ENCODE measurements at places on chromosomes 11 and 22.

- no peak for DNase-seq
These were observed 1.0 kb downstream of the RASSF10 start for GRCh38 chr11:13009921-13010748.

- DNase-seq, result peak; percentile 43
These were observed at the start of gene CYTH4 for GRCh38 chr22:37282385-37282677. TSS of gene CYTH4 (plus strand) at chr22:37282508. CDS start at chr22:37282570, 62 bp downstream.

GRCh38 chr11:77141034-77141433 lies 13.0 kb downstream of the MYO7A start:
- no peak for DNase-seq

DNA sequence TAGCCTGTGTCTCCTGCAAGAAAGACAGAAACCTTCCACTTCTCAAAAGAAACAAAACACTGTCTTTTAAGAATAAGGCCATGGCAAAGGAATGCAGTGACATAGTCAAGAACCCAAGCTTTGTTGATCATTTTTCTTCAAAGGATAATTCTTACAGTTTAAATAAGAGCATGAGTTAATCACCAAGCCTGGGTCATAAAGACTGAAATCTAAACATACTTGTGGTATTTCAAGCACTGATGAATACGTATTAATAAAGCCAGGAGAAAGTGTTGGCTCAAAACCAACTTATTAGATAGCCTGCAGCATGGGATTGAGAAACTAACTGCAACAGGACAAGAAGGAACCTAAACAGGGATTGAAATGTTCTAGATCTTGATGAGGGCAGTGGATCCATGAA lies 143.3 kb upstream of the MTNR1B start:
- DNase-seq, result no peak

- DNase-seq, result no peak
These were observed 3.8 kb upstream of the GGA1 start for GRCh38 chr22:37604875-37605274.

DNA sequence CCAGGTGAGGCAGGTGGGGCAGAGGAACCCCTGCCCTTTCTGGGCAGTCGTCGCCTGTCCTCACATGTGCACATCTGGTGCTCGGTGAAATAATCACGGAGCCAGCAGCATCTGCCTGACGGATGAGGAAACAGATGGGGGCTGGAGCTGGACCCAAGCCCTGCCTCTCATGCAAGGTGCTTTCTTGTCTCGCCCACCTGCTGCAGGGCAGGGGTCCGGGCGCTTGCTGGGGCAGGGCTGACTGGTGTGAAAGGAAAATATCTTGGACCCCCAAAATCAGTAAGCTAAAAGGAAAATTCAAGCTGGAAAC lies 3.3 kb downstream of the ALDH3B2 start:
- no peak for DNase-seq

GRCh38 chr11:13694115-13694514 lies 25.6 kb downstream of the FAR1 start:
- DNase-seq, result no peak

- no peak for DNase-seq
These were observed 60.2 kb downstream of the FLRT1 start for GRCh38 chr11:64095949-64096348.

GRCh38 chr11:78921509-78921908 lies 346.8 kb upstream of the NARS2 start:
- DNase-seq, result no peak

DNA sequence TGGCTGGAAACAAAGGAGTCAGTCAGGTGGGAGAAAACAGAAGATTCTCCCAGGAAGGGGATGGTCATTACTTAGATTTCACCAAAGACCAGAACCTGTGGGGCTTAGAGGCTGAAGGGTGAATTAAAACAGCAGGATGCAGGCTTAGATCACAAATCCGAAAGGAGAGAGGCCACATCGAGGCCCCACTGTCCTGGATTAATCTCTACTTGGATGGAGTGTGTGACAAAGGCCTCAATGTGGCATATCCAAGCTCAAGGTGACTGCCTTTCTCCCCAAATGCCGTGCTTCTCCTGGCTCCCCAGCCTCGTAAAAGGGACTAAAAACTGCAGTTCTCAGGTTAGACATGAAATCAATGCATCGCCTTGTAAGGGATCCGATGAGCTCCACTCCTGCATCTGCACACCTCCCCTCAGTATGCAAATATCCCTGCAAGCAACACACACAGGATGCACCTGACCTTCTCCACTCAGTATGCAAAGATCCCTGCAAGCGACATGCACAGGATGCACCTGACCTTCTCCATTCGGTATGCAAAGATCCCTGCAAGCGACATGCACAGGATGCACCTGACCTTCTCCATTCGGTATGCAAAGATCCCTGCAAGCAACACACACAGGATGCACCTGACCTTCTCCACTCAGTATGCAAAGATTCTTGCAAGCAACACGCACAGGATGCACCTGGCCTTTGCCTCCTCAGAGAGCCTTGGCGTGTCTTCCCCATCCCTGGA lies 447.4 kb downstream of the BRD1 start:
- no peak for DNase-seq

- no peak for DNase-seq
These were observed 2.8 kb upstream of the TTC12 start for GRCh38 chr11:113311536-113311935.

GRCh38 chr22:43390166-43390565 lies 21.6 kb upstream of the MPPED1 start:
- no peak for DNase-seq

DNA sequence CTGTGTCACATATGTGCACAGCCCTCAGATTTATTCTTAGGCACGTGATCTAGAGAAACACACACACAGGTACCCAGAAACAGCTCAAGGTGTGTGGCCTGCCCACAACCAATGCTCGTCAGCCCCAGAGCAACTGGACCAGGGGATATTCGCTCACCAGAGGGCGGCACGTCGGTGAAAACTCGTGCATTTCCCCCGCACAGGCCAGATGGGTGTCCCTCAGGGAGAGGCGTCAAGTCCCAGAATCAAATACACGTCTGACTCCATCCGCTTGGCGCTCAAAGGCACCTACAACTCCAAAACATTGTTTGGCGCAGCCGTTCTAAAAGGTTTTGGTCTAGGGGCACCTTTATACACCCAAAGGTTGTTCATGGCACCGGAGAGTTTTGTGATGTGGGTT lies 429.0 kb downstream of the BRD1 start:
- DNase-seq, result no peak

GRCh38 chr11:59801981-59802638 lies 8.5 kb downstream of the MRPL16 start:
- DNase-seq, result no peak

GRCh38 chr11:111731821-111732220 lies 34.4 kb downstream of the PPP2R1B start:
- DNase-seq, result no peak

DNA sequence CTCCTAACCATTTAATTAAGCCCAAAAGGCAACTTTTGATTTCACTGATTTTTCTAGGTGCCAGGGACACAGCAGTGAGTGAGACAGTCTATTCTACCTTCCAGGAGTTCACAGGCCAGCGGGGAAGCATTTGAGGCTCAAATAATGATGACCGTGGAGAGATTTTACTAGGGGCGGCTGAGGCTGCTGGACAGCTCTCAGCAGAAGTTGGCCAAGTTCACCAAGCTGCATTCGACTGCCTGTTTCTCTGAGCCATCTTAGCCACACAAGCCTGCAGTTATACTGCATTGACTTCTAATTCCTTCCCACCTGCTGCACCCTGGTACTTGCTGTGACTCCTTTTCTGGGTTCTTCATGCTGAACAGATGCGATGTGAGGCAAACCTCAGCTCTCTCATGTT lies 168.9 kb upstream of the TBCEL start:
- no peak for DNase-seq

GRCh38 chr11:65595543-65596281 lies at the start of gene KCNK7:
TSS of gene KCNK7 (minus strand) at chr11:65595800. CDS start at chr11:65595772, 28 bp downstream.
- no peak for DNase-seq

DNA sequence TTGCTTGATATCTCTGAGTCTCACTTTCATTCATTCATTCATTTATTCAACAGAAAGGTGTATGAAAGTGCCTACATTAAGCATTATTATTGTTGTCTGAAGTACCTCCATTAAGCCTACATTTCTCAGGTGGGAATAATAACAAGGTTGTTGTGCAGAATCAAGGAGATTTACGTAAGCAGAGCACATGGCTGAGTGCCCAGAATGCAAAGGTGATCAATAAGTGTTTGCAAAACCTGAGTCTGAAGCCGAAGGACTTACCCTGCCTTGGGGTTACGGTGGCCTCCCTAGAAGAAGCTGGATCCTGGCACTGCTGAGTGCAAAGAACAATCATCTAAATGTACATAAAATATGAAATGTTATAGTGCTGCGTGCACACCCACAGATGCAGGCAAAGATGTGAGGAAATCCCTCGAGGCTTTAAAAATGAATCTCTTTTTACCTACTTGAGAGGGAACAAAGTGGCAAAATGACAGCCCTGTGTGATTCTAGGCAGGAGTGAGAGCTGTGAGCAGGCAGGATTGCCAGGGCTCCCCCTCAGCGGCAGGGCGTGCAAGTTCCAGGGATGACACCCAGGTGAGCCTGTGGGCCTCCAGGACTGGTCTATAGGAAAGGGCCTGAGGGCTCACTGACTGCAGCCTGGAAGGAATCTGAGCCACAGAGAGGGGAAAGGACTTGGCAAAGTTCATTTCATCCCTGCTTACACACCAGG lies 133.1 kb upstream of the TBCEL start:
- no peak for DNase-seq

- no peak for DNase-seq
These were observed 118.0 kb downstream of the SNX19 start for GRCh38 chr11:130798280-130798679.

DNA sequence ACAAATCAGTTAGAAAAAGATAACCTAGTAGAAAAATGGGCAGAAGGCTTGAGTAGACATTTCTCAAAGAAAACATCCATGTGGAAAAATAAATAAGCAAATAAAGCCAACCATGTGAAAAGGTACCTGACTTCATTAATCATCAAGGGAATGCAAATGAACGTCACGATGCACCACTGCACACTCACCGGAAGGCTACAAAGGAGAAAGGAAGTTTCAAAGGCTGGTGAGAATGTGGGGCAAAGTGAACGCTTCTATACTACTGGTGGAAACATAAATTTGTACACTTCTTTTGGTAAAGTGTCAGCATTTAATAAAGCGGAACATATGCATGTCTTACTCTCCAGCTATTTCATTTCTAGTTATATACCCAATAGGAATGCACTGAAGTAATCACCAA lies 166.8 kb downstream of the CSNK2A3 start:
- DNase-seq, result no peak

GRCh38 chr11:17343907-17344306 lies 7.7 kb upstream of the NCR3LG1 start:
- DNase-seq, result no peak

DNA sequence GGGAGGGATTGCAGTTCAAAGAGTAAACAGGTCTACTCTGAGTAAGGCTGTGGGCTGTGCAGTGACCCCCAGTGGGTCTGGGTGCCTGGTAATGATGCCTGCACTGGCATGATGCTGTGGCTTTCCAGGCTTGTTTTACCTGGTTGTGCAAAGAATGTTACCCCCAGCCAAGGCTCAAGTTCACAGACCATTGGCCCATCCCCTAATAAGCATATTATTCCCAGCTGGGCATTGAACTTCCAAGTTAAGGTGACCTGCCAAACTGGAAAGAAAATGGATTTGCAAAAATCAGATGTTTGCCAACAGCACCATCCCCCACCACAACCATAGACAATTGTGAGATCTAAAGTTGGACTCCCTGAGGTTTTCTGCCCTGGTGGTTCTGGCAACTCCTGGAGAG lies 7.9 kb upstream of the EHF start:
- DNase-seq, result no peak

DNA sequence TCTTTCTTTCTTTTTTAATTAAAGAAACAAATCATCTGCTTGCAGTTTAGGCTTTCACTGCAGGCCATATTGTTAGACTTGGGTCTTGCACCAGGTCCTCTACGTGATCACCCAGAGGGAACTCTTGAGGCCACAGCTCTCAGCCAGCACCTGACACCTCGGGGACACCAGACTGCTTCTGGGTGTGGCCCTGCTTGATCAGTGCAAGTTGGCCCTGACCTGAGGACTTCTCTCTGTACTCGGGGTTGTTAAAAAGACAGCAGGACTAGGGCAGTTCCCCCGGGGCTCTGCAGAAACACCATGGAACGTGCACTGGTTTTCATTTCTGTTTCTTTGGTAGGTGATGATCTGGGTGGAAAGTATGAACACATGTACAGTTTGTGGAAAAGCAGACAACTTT lies 51.2 kb upstream of the MYO18B start:
- no peak for DNase-seq

- no peak for DNase-seq
These were observed 23.9 kb upstream of the LYVE1 start for GRCh38 chr11:10592331-10592730.

DNA sequence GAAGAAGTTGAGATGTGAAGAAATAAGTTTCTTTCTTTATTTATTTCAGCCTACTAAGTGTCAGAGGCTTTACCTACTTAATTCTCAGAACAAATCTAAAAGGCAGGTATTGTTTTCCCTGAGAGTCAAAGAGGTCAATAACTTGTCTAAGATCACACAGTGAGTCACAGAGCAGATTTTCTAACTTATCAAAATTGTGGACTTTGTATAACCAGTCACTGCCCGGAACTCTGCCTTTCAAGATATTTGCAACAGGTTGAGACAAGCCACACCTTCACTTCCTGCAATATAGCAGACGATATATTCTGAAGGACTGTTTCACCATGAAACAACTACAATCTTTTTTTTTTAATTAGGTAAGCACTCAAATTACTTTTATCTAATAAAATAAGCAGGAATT lies 10.5 kb upstream of the MMP3 start:
- DNase-seq, result no peak

DNA sequence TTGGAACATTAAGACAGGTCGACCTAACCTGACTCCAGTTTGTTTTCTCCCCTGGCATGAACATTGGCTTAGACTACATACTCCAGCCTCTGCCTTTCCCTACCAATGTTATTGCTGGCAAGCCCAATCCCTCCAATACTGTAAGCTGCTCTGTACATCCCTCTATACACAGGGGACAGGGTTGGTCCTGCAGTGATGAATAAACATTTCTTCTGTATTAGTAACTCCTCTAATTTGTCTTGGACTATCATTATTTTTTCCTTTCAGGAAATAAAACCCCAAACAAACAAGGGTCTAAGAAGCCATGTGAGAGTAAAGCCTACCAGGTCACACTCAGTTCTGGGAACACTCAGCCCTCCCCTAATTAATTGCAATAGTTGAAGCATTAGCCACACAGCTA lies 35.1 kb upstream of the FJX1 start:
- no peak for DNase-seq

DNA sequence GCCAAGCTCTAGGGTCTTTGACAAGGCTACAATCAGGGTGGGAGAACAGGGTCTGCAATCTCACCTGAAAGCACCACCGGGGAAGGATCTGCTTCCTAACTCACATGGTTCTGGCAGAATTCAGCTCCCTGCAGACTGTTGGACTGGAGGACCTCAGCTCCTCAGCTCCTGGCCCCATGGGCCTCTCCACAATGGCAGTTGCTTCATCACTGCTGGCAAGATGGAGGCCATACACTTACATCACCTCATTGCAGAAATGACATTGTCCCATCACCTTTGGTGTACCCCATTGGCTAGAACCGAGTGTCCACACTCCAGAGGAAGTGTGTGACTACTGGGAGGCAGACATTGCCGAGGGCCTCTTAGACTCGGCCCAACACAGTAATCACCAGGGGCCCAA lies 20.9 kb upstream of the MPPED1 start:
- no peak for DNase-seq
